Stimulated activated CD4-positive, alpha-beta T cell treated with anti-CD3 and anti-CD28 coated beads, Interleukin-4, amount 100 ng/mL, for 24 hours (primary cell): ENCODE measurements at places on chromosomes 6 and 20.

DNA sequence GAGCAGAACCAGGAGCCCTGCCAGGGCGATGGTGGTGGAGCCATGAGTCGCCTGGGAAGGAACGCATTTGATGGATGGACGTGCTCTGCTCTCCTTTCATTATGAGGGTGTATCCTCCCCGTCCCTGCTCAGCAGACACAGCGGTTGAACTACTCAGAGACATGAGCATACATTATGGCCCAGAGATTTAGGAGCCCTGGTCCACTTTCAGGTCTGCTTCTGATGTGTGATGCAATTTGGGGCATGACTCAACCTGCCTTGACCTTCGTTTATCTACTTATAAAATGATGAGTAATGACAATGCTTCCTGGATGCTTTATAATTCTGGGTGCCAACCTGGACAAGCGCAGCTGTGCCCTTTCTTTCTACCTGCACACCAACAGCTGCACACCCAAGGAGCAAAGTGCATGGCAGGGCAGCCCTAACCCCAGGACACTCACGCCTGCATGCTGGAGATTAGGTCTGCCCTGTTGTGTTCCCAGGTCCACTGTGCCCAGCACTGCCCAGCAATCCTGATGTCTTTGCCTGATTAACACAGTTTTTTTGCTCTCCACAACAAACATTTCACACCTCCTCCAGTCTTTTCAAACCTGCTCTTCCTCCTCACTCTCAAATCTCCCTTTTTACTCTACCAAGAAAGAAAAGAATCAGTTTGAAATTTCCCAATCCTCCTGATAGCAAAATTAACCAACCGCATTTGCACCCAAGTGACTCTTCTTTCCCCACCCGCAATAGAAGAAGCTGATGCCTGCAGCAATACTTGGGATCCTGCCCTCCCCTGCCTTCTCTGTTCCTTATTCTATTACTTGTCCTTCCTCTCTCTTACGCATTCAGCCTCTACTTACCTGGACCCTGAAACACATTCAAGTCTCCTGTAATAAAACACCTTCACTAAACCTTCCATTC lies 81.2 kb downstream of the EZR start:
- DNase-seq, result no peak

- peak; percentile 69 for DNase-seq
Observed at GRCh38 chr6:155223646-155224451, 40.0 kb upstream of the CLDN20 start.

GRCh38 chr20:63295018-63295417 lies 2.0 kb downstream of the COL20A1 start:
- no peak for DNase-seq

DNA sequence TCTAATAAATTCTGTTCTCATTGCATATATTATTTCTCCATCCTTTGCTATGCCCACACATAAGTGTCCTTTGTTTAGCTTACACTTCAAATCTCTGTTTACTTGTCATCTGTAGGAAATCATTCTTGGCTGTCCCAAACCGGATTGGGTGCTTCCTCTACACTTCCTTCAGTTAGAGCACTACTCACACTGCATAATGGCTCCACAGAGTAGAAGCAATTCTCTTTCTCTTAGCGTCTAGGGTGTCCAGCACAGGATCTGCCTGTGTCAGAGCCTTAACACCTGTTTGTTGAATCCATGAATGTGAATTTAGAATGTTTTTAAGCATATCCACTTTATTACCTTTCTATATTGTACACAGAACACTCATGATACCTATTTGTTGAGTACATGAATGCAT lies 87.0 kb upstream of the BMP2 start:
- no peak for DNase-seq

DNA sequence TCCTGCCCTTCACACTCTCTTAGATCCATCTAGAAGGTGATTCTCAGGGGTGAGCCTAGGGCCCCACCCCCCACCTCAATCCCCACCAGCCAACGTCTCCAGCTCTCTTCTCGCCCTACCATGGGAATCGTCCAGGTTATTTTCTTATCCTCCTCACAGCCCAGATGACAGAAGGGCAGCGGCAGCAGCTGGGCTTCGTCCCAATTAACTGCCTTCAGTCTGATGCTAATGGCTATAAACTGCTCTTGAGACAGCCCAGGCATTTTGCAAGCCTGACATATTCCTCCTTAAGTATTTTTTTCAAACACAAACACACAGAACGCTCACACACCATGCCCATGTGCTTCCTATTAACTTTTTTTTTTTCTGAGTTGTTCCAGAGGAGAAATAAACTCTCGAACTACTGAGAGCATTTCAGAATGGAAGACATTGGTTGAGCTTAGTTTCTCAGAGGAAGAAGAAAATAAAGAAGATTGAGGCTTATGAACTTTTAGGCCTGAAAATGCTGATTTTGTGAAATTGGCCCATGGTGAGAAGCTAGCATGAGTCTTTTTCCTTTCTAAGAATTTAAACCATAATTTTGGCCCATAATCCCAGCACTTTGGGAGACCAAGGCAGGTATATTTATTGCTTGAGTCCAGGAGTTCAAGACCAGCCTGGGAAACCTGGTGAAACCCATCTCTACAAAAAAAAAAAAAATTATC lies 124.6 kb downstream of the EYA2 start:
- no peak for DNase-seq

GRCh38 chr6:122005661-122006060 lies 393.8 kb upstream of the HSF2 start:
- no peak for DNase-seq

DNA sequence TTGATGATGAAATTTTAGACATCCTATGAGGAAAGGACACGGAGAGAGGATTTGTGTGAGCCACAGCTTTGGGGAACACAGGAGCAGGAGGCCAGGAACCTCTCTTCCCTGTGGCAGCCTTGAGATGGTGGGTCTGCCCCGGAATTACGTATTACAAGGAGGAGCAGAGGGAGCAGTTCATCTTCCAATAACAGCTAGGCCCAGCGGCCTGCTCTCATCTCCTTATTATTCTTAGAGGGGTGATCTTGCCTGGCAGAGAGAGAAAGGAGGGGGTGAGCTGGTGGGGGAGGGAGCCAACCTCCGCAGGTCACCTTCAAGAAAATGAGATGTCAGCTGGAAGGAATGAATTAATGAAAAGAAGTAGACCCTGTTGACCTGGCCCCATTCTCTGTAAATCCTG lies 305.8 kb downstream of the LRFN2 start:
- no peak for DNase-seq

GRCh38 chr6:15628499-15629131 lies 34.2 kb downstream of the DTNBP1 start:
- peak; percentile 70 for DNase-seq

DNA sequence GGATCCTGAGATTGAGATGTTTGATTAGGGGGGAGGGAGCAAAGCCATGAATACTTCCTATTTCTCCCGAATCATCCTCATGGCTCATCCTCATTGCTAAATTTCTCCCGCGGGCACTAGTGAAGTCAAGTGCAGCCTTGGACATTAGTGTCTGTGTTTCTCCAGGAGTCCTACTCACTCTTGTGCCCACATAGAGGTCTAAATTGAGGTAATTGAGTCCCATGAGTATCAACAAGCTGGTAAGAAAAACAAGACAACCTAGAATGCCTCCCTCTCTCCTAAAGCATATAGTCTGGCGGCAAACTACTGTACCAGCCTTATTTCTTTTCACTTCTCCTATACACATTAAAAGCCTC lies 420 bp downstream of the CENPQ start:
- DNase-seq, result no peak

DNA sequence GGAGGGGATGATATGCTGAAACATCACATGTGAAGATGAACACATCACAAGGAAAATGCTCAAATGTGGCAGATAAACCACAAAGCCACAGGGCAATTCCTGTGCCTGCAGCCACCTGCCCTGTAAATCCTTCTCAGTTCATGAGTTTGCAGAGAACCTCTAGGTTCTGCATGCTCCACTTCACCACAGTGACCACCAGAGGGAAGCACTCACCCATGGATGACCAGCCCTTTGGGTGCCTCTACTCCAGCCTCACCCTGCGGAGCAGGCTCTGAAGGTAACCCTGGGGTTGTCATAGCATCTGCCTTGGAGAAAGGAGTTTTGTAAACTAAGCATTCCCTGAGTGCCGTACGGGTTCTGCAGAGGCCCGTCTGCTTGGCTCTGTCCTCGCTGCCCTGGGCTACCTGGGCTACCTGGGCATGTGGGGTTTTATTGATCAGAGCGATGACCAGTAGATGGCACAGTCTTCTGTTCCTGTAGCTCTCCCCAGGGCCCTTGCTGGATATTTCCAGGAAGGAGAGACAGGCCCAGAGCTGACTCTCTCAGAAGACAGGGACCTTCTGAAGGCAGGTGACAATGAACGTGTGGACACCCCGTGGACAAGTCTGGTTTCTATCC lies 31.7 kb upstream of the CST1 start:
- peak; percentile 12 for DNase-seq

GRCh38 chr6:33430991-33431879 lies 11.4 kb downstream of the SYNGAP1 start:
- peak; percentile 82 for DNase-seq

DNA sequence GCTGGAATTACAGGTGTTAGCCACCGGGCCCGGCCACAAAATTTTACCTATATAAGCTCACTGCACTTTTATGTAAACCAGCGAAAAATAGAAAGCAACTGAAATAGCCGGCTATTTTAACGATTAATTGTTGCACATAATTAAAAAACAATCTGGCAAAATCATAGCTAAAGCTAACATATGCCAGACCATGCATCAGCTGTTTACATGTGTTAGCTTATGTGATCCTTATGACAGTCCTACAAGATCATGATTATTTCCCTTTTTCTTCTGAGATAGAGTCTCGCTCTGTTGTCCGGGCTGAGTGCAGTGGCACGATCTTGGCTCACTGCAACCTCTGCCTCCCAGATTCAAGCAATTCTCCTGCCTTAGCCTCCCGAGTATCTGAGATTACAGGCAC lies 157.0 kb downstream of the ZFP64 start:
- no peak for DNase-seq

DNA sequence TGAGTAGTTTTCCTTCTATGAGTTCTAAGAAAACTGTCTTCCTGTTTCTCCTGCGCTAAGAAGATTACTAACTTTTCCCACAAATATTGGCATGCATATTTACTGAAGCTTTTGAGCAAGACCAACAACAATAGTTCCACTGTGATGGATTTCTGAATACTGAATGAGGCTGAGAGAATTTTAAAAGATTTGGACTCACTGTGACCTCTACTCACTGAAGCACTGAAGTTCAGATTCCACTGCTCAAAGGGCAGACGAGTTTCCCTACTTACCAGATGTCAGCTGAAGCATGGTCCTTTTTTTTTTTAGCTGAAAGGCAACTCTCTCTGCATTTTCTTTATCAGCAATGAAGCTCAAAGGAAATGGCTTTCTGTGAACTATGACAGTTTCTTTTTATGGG lies 718.5 kb downstream of the RFPL4B start:
- no peak for DNase-seq

DNA sequence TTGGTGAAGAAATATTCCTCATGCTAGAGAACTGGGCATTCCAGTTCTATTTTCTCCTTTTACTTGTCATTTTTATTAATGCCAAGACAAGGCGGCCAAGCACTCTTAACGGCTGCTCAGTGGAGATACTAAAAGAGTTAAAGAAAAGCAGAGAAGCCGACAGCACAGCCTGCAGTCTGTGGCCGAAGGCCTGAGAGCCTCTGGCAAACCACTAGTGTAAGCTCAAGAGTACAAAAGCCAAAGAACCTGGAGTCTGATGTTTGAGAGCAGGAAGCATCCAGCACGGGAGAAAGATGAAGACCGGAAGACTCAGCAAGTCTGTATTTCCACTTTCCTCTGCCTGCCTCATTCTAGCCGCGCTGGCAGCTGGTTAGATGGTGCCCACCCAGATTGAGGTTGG lies 167.1 kb upstream of the FUT9 start:
- DNase-seq, result no peak

DNA sequence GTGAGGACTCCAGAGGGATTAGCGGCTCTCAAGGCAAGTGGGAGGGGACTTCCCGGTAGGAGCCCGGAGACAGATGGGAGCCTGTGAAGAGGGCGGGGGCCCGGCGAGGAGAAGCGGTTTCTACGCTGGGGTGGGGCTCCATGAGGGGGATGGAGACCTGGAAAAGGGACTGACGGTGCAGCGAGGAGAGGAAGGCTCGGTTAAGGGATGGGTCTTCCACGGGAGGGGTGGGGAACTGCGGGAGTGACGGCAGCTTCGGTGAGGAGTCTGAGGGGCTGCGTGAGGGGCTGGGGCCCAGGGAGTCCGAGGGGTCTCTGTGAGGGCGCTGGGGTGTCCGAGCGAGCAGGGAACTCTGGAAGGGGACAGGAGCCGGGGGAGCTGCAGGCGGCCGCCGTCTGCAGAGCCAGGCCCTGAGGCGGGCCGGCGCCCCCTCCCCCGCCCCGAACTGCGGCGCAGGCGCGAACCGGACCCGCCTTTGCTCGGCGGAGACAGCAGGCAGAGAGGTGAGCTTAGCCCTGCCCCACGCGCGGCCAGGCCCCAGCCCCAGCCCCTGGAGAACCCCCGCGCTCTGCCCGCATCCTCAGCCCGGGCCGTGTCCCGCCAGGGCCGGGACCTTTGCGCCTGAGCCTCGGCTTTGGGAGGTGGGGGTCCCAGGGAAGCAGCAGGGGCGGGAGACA lies at the start of gene NRSN2:
Gene NRSN2, plus strand, starts transcription at position 472 of the 677 bp plus-strand sequence. CDS start 2,533 bp downstream, outside the sequence.
- DNase-seq, result peak; percentile 30

DNA sequence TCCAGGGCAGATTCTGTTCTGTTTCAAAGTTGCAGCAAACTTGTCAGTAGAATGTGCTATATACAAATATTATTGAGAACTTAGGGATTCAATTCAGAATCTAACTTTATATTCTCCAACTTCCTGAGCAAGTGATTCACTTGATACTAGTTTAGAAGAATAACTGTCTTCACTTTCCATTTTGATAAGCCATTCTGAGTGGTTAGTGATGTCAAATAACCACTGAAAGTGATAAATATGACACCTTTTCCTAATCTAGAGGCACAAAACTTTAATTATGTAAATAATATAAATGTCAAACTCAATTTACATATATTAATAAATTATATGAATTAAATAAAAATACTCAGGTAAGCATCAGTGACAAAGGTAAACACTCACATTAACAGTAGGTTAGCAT lies 20.5 kb upstream of the SIM1 start:
- DNase-seq, result no peak

DNA sequence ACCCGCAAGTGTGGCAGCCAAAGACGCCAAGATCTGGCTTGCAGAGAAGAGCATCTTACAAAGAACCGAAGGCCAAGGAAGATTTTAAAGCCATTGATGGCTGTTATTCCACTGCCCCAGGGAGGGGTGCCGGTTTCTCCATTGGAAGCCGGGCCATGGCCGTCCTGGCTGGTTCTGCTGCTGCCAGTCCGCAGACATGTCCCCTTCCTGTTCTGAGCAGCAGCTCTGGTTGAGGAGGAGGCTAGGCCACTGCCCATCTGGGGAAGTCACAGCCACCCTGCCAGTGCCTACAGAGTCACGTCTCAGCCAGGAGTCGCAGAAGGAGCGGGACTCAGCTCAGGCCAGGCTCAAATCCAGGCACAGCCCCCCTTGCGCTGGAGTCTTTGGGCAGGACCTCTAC lies 42.6 kb upstream of the MRGBP start:
- DNase-seq, result no peak

- DNase-seq, result no peak
Observed at GRCh38 chr20:25394996-25395395, 4.4 kb upstream of the ABHD12 start.
